ENCODE measurements at places on chromosomes 6 and 20.

DNA sequence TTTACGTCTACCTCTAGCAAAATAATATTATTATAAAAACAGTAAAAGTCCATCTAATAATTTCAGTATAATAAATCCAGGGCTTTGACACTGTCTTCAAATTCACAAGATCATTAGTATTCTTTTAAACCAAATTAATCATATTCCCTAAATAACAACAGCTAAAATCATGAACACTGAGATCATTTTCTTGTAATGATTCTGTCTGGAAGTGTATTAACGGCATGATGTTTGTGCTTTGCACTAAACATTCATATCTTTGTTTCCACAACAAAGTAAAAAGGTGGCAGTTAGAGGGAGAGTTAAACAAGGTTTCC, 18.8 kb downstream of the HIVEP2 start:
- DNase-seq, result no peak

GRCh38 chr6:10890151-10890550, 3.3 kb downstream of the SYCP2L start:
- no peak for DNase-seq

DNA sequence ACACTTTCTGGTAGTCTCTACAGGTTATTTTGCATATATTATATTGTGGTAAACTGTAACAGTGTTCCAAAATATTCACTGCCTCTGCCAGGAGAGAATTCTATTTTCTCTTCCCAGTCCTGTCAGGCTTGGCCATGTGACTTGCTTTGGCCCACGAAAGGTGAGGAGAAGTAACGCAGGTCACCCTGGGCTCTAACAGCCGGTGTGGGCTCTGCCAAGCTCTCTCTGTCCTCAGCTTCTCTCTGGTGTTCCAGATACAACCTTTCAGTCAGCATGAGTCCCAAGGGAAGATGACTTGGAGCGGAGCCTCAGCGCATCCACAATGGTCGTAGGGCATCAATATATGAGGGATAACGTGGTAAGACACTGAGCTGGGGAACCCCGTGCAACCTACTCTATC, 113.0 kb upstream of the RREB1 start:
- no peak for DNase-seq

- no peak for DNase-seq
Measured at GRCh38 chr20:31770243-31770642, 31.2 kb downstream of the TPX2 start.

GRCh38 chr6:157693867-157694266, 129.2 kb upstream of the SNX9 start:
- no peak for DNase-seq

GRCh38 chr6:100763617-100764241, 117.4 kb downstream of the ASCC3 start:
- DNase-seq, result no peak

DNA sequence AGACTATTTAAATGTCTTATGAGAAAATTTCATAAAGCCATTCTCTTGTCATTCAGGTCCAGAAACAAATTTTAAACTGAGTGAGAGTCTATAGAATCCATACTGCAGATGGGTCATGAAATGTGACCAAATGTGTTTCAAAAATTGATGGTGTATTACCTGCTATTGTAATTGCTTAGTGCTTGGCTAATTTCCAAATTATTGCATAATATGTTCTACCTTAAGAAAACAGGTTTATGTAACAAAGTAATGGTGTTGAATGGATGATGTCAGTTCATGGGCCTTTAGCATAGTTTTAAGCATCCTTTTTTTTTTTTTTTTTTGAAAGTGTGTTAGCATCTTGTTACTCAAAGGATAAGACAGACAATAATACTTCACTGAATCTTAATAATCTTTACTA, 5.0 kb downstream of the MARCKS start:
- DNase-seq, result no peak

- no peak for DNase-seq
Measured at GRCh38 chr6:143615785-143616184, 62.0 kb upstream of the PHACTR2 start.

DNA sequence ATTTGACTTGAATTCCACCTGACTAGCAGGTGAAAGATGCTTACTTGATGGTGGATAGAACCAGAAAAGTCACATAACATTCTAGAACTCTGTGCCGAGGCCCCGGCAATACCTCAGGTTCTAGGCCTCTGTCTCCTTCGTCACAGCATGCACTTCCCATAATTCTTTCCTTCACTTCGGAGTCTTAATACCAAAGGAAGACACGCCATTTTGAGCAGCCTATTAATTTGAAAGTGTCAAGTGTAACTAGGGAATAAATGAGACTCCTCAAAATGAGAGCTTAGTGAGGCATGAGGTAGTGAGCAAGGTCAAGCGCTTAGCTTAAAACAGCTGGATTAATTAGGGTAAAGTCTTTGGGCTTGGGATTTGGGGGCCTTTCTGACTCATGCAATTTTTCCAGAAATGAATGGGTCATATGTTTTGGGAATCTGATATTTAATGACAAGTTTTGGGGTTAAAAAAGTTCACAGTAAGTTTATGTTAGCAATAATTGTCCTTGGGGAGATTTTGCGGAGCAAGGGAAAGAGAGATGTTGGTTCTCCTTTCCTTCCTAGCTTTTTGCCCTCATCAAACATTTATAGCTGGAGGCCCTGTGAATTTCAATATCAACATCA, 29.1 kb upstream of the SGK1 start:
- DNase-seq, result no peak

DNA sequence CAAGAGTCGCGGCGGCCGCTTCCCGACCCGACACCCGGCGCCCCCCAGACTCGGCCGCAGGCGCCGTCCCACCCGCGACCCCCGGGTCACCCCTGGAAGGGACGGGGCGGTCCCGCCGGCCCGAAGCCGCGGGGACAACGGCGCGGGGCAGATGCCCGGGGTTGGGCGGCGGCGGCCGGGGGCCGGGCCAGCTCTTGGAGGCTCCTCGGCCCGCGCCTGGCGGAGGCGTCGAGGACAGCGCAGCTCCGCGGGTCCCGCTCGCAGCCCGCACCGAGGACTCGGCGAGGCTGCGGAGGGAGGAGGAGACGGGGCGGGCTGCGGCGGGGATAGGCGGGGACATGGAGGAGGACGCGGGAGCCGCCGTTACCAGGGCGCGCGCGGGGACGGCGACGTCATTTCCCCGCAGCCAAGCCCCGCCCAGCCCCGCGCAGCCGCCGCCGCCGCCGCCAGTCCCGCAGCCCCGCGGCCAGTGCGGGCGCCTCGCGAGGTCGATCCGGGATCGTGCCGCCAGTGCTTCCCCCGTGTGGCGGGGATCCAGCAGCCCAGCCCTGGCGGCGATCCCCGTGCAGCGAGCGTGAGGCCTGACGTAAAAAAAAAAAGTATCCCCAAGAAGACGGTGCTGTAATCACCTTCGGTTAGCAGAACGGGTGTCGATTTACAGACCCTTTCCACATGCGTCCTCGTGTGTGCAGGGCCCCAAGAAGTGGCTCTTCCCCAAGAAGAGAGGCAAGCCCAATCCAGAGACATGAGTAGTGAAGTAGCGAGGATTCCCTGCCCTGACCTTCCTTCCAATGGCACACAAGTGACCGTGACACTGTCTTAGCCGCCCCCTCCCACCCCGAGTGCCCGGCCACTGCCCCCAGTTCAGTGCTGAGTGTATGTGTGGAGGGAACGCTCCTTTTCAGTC, at the start of gene FAM184A:
TSS of gene FAM184A (minus strand) at position 289 of the 907 bp plus-strand sequence. CDS start 365 bp downstream, outside the sequence.
- peak; percentile 83 for DNase-seq

GRCh38 chr6:137799950-137800568, 67.0 kb upstream of the TNFAIP3 start:
- peak; percentile 75 for DNase-seq

DNA sequence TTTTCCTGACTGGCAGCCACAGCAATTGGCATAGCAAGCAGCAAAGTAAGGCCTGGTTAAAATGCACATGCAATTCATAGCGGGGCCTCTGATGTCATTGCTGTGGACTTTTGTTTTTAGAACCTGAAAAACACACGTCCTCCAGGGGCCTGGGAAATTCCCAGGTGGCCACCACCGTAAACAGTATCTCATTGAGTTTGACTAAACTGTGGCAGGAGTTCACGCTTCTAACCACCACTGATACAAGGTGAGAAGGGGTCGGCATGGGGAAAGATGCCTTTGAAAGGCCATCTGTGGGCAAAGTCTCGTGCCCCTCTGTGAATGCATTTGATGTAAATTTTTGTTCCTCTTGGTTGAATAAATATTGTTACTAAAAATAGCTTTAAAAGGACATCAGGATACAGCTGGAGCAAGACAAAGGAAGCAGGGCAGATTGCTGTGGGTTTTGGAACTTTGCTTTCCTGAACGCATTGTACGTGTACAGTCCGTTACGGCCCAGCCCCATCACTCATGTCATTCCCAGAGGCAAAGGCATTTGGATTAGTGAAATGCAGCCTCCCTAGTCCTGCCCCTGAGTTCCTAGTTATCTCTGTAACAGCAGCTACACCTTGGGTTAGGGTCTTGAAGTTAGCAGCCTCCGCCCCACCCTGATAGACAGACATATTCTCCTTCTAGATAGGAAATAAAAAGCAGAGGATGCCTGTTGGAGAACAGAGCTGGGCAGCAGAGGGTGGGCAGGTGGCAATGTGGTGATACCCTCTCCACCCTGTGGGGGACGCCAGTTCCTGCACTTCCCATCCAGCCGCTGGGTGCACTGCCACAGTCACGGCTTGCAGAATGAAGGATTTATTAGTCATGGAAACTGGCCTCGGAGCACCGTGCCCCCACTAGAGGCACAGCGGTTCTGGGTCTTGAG, 80.3 kb downstream of the ZDHHC14 start:
- DNase-seq, result peak; percentile 29

DNA sequence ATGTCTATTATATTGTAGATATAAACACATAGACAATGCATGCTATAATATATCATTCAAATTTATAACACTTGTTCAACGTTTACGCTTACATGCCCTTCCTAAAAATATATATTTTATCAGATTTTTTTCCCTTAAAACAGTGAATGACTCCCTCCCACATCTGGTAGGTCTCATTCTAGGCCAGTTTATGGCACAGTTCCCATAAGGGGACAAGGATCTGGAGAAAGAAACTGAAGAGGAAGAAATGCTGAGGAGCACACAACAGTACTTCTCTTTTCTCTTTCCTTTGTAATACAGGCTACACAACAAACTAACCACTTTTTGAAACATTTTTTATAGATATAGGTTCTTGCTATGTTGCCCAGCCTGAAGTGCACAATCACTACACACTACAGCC, 48.6 kb upstream of the RCAN2 start:
- no peak for DNase-seq

GRCh38 chr20:57301026-57301425, 28.6 kb upstream of the SPO11 start:
- DNase-seq, result no peak

GRCh38 chr20:19456595-19457395, 244.4 kb downstream of the SLC24A3 start:
- DNase-seq, result no peak

- peak; percentile 92 for DNase-seq
Measured at GRCh38 chr20:47357296-47358038, 968 bp upstream of the ZMYND8 start.

- DNase-seq, result no peak
Measured at GRCh38 chr6:81998432-81998831, 246.0 kb upstream of the TENT5A start.

GRCh38 chr6:8382434-8382833, 52.9 kb downstream of the SLC35B3 start:
- DNase-seq, result no peak
